ENCODE measurements at places on chromosomes 3 and 15.

DNA sequence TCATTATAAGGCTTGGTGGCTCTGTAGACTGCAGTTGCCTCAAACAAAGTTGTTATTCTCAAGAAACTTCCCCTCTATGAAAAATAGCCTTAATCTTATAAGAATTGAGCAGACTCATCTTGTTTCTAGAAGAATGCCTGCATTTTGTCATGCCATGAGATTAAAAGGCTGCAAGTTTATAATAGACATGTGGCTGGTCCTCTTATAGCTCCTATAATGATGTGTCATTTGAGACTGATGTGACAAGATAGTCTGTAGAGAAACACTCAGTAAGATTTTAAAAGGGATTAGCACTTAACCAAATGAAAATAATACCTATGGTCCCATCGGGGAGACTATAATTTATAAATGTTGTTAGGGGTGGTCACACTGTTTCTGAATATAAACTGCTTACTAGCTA, 312.5 kb downstream of the OXSM start:
- DNase-seq: no peak

DNA sequence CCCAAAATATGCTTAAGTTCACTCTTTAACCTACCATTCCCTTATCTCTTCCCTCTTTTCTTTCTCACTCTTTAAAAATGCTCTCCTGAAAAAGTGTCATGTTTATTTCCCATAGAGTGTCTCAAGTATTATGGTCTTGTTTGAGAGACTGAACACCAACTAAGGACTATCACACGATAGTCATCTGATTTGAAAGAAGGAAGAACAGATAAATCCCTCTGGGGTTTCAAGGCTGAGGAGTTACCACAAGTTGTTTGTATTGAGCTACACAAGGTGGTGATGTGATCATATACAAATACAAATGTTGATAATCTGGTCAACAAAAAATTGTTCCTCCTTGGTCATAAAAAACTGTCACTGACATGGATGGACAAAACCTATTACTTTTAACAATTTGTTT, 13.8 kb downstream of the MEIS2 start:
- no peak for DNase-seq

GRCh38 chr15:96183514-96183850, 147.0 kb upstream of the NR2F2 start:
- no peak for DNase-seq

GRCh38 chr3:68288085-68288484, 633.7 kb upstream of the SUCLG2 start:
- DNase-seq: no peak

DNA sequence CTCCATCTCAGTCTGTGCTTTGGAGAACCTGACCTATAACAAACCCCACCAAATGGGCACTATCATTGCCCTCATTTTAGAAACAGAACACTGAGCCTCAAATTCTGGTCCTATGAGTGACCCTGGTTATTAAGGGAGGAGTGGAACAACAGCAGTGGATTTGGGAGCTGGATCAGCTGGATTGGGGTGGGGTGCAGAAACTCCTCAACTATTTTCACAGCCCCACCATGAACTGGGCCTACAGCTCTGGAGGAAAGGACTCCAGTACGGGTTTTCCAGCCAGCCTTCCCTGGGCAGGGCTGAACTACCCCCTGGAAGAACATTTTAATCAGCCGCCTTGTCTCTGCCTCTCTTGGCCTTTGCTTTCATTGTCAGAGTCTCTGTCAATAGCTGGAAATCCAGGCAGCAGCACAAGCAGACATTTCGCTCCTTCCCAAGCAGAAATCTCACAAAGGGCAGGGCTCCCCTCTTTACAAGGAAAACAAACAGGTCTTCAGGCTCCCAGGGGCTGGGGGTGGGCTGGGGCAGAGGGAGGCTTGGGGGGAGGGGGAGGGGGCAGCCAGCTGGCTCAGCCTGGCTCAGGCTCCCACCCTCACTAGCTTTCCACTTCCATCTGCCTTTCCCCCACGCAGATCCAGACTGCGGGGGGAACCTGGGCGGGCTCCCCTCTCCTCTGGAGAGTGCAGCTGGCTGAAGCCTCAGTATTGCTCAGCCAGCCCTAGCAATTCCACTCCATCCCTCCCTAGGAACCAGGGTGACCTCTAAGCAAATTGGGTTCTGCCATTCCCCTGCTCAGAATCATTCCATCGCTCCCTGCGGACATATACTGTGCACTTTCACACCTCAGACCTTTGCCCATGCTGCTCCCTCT, 13.7 kb upstream of the TLE3 start:
- no peak for DNase-seq

All from naive thymus-derived CD4-positive, alpha-beta T cell (primary cell).